Esophagus squamous epithelium (tissue), 5 donors: ENCODE measurements at places on chromosomes 4 and X.

DNA sequence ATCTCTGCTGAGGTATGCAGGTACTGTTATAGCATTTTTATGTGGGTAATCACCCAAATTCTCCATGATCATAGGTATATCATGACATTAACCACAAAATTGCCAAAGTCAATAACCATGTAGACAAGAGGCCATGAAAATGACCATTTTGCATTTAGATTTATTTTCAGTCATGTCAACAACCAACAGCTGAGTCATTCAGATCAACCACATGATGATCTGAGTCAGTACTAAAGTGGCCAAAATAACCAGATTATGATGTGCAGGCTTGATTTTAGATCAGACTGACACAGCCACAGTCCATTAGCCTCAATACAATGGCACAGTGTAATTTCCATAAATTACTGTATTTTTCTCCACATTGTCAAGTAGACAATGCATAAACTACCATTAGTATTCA lies 240.5 kb downstream of the GRIA3 start:
- DNase-seq: no peak
- no peaks in the 10 kb centered on the region for H3K27me3 ChIP-seq
- no peaks in the 10 kb centered on the region for H3K36me3 ChIP-seq
- no peaks in the 10 kb centered on the region for H3K4me1 ChIP-seq
- H3K27ac ChIP-seq: no peak overlapping the region
- H3K4me3 ChIP-seq: no peak overlapping the region

DNA sequence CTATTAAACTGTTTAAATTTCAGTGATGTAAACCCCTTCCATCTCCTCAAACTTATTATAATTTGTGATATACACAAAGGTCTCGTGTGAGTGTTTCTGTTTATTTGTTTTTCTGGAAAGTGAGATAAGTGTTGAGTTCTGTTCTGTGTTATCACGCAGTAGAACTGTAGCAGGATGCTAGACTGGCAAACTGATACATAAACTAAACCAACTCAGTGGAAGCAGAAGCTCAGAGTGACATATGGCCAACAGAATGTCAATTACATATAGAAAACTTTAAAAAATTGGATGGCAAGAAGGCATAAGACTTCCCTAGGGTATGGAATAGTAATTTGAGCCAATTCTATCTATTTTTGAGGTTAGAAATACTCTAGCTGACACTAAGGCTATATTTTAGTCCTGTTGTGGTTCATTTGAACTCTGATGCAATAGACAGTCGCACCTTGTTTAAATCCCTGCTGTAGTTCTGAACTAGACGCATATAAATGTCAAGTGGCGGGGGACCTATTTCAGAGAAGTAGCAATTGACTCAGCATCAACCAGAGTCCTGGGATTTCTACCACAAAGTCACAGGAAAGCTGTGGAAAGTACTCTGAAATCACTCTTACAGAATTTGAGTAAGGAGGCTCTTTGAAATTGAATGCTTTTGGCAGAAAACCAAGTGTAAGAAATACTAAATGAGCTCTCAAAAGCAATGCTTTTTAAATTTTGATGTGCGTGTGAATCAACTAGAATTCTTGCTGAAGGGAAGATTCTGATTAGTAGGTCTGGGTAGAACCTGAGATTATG lies 294.4 kb downstream of the INPP4B start:
- no peak overlapping the region for H3K27ac ChIP-seq
- no peaks in the 10 kb centered on the region for H3K27me3 ChIP-seq
- H3K36me3 ChIP-seq: no peaks in the 10 kb centered on the region

DNA sequence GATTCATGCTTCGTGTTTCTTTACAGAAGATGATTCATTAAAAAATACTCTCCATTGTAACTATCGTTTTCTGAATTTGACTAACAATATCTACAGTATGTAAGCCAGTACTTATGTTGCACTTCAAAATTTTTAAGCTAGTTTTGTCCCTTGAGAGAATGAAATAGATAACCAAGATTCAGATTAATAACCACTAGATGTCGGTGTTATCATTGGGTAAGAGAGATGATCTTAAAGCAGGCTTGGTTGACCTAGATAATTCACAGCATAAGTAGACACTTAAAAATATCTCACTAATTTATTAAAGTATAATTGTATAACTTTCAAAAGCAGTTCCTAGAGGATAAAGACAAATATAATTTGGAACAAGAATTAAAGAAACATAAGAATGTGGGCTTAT lies 430.9 kb downstream of the C4orf33 start:
- no peaks in the 10 kb centered on the region for H3K27me3 ChIP-seq
- H3K4me1 ChIP-seq: no peaks in the 10 kb centered on the region
- no peaks in the 10 kb centered on the region for H3K36me3 ChIP-seq
- DNase-seq: no peak

DNA sequence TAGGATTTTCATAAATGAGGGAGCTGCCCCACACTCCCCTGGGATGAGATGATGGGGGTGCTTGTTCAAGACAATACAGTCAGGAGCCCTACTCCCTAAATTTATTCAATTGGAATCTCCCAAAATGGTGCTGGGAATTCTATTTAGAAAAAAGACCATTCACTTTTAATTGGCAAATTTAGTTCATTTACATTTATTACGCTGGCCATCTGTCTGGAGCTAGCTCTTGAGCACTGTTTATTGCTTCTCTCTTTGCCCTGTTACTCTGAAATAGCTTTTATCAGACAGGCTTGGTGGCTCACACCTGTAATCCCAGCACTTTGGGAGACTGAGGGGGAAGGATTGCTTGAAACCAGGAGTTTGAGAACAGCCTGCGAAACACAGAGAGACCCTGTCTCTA lies 2.0 kb upstream of the ARSD start:
- no peaks in the 10 kb centered on the region for H3K4me1 ChIP-seq
- no peaks in the 10 kb centered on the region for H3K36me3 ChIP-seq
- H3K4me3 ChIP-seq: no peak overlapping the region
- no peak overlapping the region for H3K27ac ChIP-seq

GRCh38 chr4:2623442-2623841 lies 87.0 kb downstream of the FAM193A start:
- H3K4me3 ChIP-seq: no peak overlapping the region
- peaks cover 33% of the 10 kb centered on the region for H3K36me3 ChIP-seq
- H3K4me1 ChIP-seq: peaks cover 62% of the 10 kb centered on the region
- no peak overlapping the region for H3K27ac ChIP-seq
- no peak for DNase-seq

- no peak overlapping the region for H3K27ac ChIP-seq
- H3K4me1 ChIP-seq: no peaks in the 10 kb centered on the region
- H3K4me3 ChIP-seq: no peak overlapping the region
- DNase-seq: no peak
These were observed 63.4 kb downstream of the GRXCR1 start for GRCh38 chr4:42955746-42956505.

GRCh38 chr4:38455092-38455862 lies 208.7 kb upstream of the KLF3 start:
- H3K27me3 ChIP-seq: no peaks in the 10 kb centered on the region
- H3K27ac ChIP-seq: no peak overlapping the region
- H3K4me3 ChIP-seq: no peak overlapping the region
- DNase-seq: no peak
- peaks cover 29% of the 10 kb centered on the region for H3K4me1 ChIP-seq

- DNase-seq: no peak
- H3K27me3 ChIP-seq: no peaks in the 10 kb centered on the region
- H3K36me3 ChIP-seq: no peaks in the 10 kb centered on the region
- no peak overlapping the region for H3K4me3 ChIP-seq
- no peak overlapping the region for H3K27ac ChIP-seq
- peaks cover 4% of the 10 kb centered on the region for H3K4me1 ChIP-seq
These were observed 58.1 kb upstream of the JADE1 start for GRCh38 chr4:128751354-128751753.

GRCh38 chr4:169810325-169811323 lies 52.9 kb upstream of the HPF1 start:
- H3K27me3 ChIP-seq: no peaks in the 10 kb centered on the region
- H3K4me3 ChIP-seq: no peak overlapping the region
- no peak overlapping the region for H3K27ac ChIP-seq
- H3K36me3 ChIP-seq: no peaks in the 10 kb centered on the region
- no peak for DNase-seq

- H3K36me3 ChIP-seq: peaks cover 28% of the 10 kb centered on the region
- no peak overlapping the region for H3K4me3 ChIP-seq
- DNase-seq: no peak
- H3K27me3 ChIP-seq: no peaks in the 10 kb centered on the region
These were observed 8.7 kb upstream of the TADA2B start for GRCh38 chr4:7034262-7035081.

DNA sequence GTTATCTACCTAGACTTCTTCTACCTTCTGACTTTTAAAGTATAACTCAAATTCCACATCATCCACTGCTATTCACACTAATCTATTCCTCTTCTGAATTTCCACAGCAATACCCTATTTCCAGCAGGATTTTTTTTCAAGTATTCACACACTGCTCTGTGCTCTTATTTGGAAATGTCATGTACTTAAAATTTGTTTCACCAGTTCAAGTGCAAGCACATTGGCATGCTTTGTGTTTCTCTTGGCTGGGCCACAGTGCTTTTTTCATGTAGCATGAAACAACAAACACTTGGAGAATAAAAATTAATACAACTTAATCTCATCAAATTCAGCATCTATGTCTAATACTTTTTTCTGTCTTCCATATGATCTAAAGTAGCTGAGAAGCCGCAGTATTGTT lies 161.8 kb upstream of the PCDH18 start:
- no peaks in the 10 kb centered on the region for H3K36me3 ChIP-seq
- no peaks in the 10 kb centered on the region for H3K27me3 ChIP-seq
- DNase-seq: no peak
- H3K4me1 ChIP-seq: peaks cover 10% of the 10 kb centered on the region

GRCh38 chr4:54513204-54513603 lies 144.6 kb upstream of the KIT start:
- peak overlapping the region; percentile 18 for H3K27ac ChIP-seq
- DNase-seq: no peak
- H3K4me3 ChIP-seq: no peak overlapping the region
- H3K4me1 ChIP-seq: peaks cover 16% of the 10 kb centered on the region

DNA sequence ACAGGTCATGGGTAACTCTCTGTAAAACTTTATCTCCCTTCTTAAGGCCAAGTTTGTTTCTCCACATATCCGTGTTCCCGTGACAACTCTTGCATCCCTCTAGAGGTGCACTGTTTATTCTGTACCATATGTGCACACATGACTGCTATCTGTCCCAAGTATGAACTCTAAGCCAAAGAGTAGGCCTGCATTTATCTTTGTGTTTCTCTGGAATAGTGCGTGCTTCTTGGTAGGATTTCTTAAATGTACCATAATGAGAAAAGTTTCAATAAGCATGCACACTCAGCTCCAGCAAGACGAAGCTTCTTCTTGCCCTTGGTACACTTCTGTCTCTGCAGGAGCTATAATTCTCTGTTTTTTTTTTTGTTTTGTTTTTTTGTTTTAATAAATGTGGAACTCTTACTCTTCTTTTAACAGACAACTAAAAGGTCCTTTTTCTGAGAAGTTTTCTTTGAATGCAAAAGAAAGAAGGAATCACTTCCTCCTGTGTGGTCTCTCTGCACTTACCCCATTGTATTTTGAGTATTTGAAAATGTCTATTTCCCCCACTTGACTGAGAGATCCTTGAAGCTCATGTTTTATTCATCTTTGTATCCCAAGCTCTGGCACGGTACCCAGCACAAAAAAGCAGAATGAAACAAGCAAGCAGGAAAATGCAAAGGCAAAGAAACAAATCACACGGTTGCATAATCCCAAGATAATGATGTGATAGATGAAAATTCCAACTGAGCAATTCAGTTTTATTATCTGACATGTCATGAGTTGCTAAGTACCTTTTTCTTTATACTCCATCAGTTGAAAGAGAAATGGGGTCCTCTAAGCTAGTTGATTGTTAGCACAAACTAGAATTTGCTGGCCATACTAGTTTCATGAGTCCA lies 521.9 kb upstream of the BOD1L1 start:
- no peaks in the 10 kb centered on the region for H3K27me3 ChIP-seq
- H3K4me3 ChIP-seq: no peak overlapping the region
- H3K27ac ChIP-seq: no peak overlapping the region
- no peaks in the 10 kb centered on the region for H3K4me1 ChIP-seq

DNA sequence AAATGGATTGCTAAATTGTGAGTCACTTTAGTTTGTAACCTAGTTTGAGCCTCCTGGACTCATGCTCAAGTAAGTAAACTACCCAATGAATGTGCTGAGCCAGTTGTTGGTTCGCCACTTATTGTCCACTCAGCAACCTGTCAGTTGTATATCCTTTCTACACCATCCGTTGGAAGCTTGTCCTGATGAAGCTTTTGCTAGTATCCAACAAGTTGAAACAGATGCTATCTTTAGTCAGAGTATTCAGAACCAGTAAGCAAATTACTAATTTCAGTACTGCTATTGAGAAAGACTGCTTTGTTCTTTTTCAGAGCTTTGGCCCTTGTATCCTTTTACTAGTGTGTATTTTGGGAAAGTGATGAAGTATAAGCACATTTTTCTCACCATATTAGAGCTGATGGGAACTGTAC lies 4.3 kb upstream of the NAA15 start:
- no peak for DNase-seq
- no peak overlapping the region for H3K4me3 ChIP-seq

DNA sequence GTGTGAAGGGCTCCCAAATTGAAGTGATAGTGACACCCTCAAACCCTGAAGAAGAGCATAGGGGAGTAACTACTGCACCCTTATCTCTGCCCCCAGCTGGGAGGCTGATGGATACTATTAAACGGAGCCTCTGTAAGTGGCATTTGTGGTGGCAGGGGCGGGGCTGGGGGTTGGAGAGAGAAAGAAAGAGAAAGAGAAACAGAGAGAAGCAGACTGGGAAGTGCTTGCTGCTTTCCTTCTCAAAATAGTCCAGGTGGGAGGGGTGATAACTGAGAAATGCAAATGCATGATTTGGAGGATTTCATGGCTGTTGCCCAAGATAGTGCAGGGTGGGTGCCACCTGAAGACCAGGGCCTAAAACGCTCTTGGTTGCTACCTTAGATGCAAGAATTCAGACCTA lies 253.5 kb upstream of the GATB start:
- DNase-seq: no peak
- no peak overlapping the region for H3K4me3 ChIP-seq
- H3K27ac ChIP-seq: no peak overlapping the region
- no peaks in the 10 kb centered on the region for H3K27me3 ChIP-seq
- H3K36me3 ChIP-seq: no peaks in the 10 kb centered on the region

- H3K36me3 ChIP-seq: no peaks in the 10 kb centered on the region
- H3K4me3 ChIP-seq: no peak overlapping the region
- peaks cover 13% of the 10 kb centered on the region for H3K4me1 ChIP-seq
- no peaks in the 10 kb centered on the region for H3K27me3 ChIP-seq
- no peak overlapping the region for H3K27ac ChIP-seq
These were observed 152.1 kb upstream of the HPGD start for GRCh38 chr4:174674305-174674840.

DNA sequence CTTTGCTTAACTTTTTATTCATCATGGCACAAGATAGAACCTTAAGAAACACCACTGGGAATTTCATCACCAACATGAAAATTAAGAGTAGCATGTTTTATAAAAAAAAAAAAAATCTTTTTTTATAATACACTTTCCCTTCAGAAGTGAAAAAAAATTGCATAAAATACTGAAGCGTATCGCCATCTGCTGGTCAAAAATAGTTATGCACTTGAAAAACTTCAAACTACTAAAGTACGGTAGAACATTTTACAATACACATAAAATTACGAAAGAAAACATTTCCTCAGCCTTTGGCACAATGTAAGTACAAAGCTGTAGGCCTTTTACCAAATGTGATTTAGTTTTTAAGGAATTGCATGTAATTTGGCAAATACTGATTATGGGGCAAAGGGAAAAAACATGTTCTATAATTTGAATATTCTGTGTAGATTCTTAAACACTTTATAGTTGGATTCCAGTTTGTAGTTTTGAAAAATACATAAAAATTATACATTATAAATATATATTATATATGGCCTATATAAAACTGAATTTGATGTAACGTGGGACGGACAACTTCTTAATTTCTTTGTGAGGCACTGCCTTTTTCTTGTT lies 26.5 kb downstream of the HCCS start:
- H3K4me3 ChIP-seq: no peak overlapping the region
- no peak overlapping the region for H3K27ac ChIP-seq
- no peaks in the 10 kb centered on the region for H3K27me3 ChIP-seq
- H3K36me3 ChIP-seq: no peaks in the 10 kb centered on the region
- no peaks in the 10 kb centered on the region for H3K4me1 ChIP-seq
